ENCODE measurements at places on chromosomes 1 and 21. TPM values are rescaled to one million over a fixed set of nuclear protein-coding genes. Genes with fewer than 3 reads are reported as not detected.

The FAM229A gene
- 1.4 TPM for total RNA-seq

The AP4B1 gene
- total RNA-seq, result 15.4 TPM

The PIAS3 gene
- total RNA-seq, result 19.8 TPM

The KIF26B gene
- total RNA-seq, result under 0.01 TPM

The EPHA8 gene
- total RNA-seq, result not detected

The NEGR1 gene
- total RNA-seq, result 5.5 TPM

The NRAS gene
- total RNA-seq, result 87.2 TPM

The ASCL5 gene
- under 0.01 TPM for total RNA-seq

The TESK2 gene
- total RNA-seq, result 1.2 TPM

The RNF19B gene
- 7.7 TPM for total RNA-seq

The HUNK gene
- under 0.01 TPM for total RNA-seq

The MPZ gene
- total RNA-seq, result 1.8 TPM

The RCSD1 gene
- total RNA-seq, result 0.20 TPM

The PROK1 gene
- not detected for total RNA-seq

The AKNAD1 gene
- total RNA-seq, result 0.73 TPM

The LRIG2 gene
- 13.6 TPM for total RNA-seq

The S100A7 gene
- total RNA-seq, result not detected

The OR2L13 gene
- total RNA-seq, result not detected

The SRM gene
- 41.2 TPM for total RNA-seq

The PPP1R15B gene
- 20.9 TPM for total RNA-seq

The WNT9A gene
- total RNA-seq, result 1.5 TPM

The LINGO4 gene
- total RNA-seq, result not detected

The KCNJ15 gene
- 16.6 TPM for total RNA-seq

Data from subcutaneous preadipocyte (primary cell).